NCI-H2227 treated with DMSO at 0.1 percent for 48 hours (cell line): ENCODE measurements at places on chromosomes 2 and 18.

DNA sequence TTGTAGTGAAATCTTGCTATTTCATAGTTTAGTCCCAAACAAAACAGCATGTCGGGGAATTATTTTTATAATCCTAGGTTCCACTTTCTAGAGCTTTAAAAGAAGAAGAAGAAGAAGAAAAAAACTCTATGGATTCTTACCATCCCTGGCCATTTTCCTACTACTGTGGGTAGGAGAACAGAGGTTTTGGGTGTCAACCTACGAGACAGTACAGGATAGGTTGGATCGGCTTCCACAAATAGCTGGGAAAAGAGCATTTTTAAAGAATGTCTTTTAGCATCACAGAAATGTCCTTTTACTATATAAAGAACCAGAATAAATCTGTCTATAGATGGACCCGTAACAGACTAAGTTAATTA is 65.2 kb downstream of the RBMS1 start:
- no peak for DNase-seq

DNA sequence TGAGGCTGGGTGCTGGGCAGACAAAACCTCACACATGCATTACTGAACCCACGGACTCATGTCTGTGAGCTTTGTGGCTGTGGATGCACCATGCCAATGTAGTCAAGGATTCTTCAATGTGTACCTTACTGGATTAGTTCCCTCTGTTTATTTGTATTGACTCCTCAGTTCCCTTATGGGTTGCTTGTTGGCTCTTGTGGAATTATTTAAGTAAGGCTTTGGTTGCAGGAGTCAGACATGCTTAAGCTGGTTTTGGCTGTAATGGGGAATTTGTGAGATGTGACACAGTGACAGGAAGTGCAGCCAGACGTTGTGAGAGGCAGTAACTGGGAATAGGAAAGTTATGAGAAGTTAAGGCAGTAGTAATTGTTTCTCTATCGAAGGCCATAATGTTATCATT is 13.6 kb upstream of the IL1RN start:
- no peak for DNase-seq

DNA sequence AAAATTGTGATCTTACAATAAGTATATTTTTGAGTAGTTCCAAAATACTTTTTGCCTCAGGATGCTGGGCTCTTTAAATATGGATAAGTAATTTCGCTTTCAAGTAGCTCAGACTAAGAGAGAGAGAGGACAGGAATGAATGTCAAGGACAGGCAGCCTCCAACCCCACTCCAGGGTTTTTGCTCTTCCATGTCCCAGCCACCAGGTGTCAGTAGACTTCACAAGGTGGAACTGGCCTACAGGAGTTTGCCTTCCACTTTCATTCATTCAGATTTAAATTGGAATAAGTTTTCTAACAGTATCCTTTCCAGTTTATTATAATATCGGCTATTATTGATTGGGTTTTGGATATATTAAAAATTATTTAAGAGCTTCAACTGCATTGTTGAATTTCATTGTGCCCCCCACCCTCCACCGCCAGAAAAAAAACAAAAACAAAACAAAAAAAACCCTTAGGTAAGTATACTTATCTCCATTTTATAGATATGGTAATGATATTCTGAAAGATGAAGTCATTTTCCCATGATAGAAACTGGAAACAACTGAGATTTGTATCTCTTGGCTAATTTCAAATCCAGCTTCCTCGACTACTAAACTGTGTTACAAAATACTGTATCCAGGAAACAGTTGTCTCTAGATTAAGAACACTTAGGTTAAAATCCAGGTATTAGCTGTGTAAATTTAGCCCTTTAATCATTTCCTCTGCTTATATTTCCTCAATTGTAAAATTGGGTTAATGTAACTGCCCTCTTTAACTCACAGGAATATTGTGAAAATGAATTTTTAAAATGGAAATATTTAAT is 793.1 kb downstream of the ERBB4 start:
- peak; percentile 78 for DNase-seq

DNA sequence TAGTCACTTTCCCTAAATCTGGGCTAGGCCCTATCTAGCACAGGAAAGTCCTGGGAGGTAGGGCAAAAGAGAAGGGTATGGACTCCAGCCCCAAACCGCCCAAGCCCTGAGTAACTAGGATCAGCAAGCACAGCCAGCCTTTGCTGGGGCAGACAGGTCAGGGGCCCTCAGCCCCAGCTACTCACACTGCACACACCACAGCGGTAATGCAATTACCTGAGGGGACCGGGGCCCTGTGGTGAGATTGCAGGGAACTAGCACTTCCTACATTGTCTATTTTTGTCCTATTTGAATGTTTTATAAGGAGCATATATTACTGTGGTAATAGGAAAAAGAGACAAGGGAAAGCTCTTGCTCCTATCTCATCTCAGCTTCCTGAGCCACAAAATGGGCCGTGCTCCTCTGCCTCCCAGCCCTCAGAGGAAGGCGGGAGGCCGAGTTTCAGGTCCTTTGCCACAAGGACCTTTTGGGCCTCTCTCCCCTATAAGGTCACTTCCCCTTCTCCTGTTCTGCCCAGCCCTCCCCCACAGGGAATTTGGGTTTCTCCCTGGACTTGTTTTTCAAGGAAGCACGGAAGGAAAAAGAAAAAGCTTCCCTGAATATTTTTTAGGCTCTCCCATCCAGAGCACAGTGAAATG is 20.5 kb downstream of the RAB11FIP5 start:
- DNase-seq = no peak

DNA sequence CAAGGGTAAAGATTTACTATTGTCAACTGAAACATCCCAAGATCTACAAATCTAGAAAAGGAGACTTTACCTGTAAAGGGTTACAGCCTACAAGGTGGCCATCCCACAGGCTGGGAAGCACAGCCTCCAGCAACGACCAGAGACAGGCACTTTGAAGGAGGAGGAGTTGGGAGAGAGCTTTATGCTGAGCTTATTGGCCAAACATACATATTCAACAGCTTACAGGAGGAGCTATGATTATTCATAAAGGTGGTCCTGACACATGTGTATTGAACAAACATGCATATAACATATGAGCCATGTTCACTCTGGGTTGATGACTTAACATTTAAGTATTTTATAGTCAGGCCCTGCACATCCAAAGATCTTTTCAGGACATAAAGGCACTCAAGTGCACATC is 11.1 kb upstream of the ABCA12 start:
- DNase-seq = no peak

DNA sequence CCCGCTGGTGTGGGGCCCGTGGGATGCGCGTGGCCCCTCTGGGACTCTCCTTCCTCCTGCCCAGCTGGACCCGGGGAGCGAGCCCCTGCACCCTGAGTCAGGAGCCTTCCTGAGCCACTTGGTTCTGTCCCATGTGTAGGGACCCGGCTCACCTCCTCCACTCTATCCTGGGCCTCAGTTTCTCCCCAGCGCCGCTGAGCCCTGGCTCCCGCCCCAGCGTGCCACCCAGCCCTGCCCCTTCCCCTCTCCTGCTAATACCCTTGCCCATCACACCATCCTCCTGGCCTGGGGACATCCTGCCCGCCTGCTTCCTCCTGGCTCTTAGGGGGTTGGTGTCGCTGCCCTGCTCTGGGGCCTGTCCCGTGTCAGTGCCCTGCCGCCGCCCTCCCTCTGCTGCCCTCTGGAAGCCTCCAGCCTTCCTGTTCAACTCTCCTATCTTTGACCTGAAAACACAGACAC is 24.8 kb downstream of the GPC1 start:
- DNase-seq = no peak

DNA sequence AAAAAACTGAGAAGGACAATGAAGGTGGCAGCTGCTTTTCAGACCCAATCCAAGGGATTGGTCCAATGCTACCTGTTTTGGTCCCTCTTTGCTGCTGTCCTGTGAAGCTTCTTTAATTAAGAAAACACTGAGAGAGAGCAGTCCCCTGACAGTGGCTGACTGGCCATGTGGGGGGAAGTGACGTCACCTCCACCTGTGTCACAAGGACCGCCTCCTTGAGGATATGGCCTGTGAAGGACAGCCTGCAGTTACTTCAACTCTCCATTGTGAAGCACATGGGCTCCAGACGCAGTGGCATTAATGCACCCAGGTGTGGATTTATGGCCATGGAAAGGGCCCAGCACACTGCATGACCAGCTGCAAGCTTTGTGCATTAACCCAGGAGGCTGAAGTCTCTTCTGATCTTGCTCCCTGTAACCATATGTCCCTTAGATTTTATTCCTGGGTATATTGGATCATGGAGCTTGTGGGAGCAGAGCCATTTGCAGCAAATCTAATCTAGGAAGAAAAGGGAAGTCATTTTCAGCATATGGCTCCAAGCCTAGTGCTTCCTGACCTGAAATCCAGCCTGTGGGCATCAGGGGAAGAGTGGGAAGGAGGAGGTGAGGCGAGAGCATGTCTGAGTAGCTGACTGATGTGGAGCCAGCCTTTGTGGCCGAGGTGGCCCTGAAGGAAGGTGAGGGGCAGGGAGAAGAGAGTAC is 32.2 kb downstream of the KIF5C start:
- no peak for DNase-seq

- no peak for DNase-seq
These were observed 10.8 kb downstream of the DAPL1 start for GRCh38 chr2:158805936-158806335.

DNA sequence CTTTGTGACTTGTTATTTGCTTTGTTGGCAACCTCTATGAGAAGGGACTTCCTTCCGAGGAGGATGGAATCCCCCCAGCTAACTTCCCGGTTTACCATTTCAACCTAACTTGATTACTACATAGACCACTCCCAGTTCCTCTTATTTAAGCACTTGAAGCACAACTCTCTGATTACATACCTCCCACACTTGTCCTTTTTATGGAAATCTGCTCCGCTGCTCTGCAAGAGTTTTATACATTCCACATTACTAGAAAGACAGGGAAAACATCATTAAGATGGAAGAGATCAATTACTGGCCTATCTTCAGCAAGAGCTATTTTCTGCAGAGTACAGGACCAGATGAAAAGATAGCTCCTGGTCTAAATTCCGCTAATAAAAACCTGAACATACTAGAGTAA is 160.0 kb upstream of the PGAP1 start:
- peak; percentile 75 for DNase-seq

- no peak for DNase-seq
These were observed 1.3 kb downstream of the STK39 start for GRCh38 chr2:168246072-168246482.

DNA sequence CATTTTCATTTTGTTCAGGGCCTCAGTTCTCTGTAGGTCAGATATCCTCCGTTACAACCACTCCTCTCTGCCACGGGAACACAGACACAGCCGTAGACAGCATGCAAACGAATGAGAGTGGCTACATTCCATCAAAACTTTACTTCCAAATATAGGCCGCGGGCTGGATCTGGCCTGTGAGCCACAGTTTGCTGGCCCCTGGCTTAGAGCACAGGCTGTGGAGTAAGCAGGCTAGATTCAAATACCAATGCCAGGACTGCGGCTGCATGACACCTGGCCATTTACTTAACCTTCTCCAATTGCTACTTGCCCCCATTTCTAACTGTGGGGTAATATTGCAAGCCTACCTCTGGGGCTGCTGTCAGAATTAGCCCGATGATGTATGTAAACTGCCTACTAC is 325.8 kb upstream of the POU3F3 start:
- no peak for DNase-seq
